Activated T-helper 9 cell treated with anti-CD3 and anti-CD28 coated beads, Interleukin-2, amount 50 U/mL, for 16 hours (primary cell): ENCODE measurements at places on chromosomes 1 and 21.

- no peak for DNase-seq
Measured at GRCh38 chr1:48817505-48818114, 40.9 kb upstream of the BEND5 start.

GRCh38 chr1:93990010-93990409 is 80.8 kb upstream of the GCLM start:
- DNase-seq = no peak

- DNase-seq = no peak
Measured at GRCh38 chr21:45006536-45007095, 66.8 kb downstream of the SLX9 start.

DNA sequence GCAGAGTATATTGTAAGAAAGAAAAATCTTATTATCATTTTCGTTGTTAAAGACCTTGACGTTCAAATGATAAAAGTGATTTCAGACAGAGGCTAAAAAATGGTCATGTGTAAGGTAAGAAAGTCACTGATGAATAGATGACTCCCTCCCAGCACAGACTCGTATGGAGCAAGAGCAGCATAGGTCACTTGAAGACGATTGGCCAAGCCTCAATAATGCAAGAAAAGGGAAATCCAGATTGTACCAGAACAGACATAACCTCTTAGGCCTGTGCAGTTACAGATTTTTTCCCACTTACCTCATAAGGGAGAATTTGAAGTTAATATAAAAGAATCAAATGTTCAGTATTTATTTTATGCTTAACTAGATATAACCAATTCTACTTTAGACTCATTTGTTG is 16.3 kb upstream of the OLFML2B start:
- DNase-seq = no peak

DNA sequence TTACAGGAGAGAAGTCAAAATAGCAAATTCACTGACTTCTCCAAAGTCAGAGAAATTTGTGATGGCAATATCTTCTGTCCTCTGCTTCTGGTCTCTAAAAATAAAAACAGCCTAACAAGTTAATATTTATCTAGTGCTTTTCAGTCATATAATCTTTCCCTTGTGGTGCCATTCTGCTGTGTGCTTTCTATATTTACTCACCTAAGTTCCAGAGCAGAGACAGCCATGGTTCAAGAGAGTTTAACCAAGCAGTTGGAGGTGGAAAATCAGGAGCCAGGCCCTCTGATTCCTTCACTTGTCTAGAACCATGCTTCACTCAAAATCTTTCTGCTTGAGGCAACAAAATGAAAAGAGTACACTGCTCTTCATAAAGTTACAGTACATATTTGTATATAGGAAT is 39.3 kb downstream of the BRINP2 start:
- no peak for DNase-seq

DNA sequence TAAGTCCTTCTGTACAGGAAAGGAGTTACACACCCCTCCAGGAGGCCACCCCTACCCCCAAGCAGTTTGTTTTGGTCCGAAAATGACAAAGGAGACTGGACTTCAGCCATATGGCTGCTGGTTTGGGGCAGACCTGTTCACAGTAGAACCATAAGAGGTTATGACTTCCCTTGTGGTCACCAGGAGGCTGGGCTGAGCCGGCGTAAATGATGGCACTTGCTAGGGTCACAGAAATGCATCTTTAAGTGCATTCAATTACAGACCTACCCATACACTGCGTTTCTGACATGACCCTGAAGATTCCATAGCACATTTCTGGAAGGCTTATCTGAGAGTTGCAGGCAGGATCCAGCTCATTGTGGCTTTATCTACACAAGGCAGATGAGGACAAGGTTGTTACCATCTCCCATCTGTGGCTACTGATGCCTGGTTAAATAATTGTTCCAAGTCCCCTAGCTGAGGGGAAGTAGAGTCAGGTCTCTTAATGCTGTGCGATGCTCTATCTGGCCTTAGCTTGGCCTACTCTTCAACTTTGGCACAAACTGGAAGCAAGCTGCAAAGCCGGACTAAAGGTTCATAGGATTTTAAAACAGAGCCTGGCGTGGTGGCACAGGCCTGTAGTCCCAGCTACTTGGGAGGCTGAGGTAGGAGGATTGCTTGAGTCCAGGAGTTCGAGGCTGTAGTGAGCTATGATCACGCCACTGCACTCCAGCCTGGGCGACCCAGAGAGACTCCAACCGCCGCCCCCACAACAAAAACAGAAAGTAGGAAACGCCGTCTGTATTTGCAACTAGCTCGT is 1.7 kb upstream of the TRIM67 start:
- DNase-seq = no peak

DNA sequence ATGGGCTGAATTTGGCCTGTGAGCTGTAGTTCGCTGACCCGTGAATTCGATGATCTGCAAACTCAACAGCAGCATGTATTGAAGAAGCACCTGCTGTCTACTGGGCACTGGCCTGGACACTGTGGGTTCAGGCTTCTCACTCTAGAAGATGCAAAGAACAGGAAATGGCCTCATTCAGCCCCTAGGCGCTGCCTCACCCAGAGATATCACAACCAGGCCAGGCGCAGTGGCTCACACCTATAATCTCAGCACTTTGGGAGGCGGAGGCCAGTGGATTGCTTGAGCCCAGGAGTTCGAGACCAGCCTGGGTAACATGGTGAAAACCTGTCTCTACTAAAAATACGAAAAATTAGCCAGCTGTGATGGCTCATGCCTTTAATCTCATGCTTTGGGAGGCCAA is 23.6 kb downstream of the MFAP2 start:
- DNase-seq = no peak

DNA sequence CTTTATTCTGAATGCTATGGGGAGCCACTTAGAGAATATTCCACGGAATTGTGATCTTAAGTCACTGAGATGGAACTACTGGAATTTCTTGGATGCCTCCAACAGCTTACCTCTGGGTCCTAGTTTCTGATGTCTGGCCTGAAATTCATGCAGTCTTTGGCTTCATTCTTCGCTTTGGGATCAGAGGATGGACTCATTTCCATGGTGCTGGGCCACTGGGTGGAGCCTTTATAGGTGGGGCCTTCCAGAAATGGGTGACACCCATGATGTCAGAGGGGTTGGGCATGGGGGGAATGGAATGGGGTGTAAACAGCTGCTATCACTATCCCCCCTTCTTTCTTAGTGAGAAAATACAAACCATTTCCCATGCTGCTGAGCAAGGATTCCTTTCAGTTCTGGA is 73.7 kb upstream of the FGGY start:
- no peak for DNase-seq

GRCh38 chr1:21317035-21317689 is 26.9 kb upstream of the ECE1 start:
- no peak for DNase-seq

GRCh38 chr21:44695641-44696040 is 1.3 kb upstream of the KRTAP10-12 start:
- no peak for DNase-seq

- no peak for DNase-seq
Measured at GRCh38 chr1:65896721-65897120, 104.0 kb downstream of the PDE4B start.

DNA sequence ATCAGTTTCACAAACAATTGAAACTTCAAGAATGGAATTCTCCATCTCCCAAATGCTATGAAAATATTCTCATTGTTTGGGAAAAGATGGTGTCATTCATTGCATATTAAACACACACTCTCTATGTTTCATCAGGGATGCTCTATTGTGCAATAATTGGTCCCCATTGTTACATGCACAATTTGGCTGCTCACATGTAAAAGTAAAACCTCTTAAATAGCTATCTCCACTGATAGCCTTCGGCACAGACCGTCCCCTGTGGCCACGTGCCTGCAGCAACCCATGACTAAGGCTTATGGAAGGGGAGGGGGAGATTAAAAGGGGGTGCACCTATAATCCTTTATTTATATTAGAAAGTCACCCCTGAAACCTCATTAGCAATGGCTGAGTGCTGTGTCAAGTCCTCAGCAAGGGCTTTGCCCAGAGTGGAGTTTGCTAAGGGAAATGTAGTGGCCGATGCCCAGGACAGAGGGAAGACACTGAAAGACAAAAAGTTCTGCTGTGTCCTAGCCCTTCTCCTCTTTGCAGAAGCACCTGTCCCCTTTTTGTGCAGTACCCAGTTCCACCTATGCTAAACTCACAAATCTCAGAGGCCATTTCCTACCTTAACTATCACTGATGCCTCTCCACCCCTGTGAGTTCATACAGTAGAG is 309.6 kb upstream of the ESRRG start:
- DNase-seq = no peak

- DNase-seq = no peak
Measured at GRCh38 chr1:214808845-214809460, 206.0 kb downstream of the CENPF start.

- no peak for DNase-seq
Measured at GRCh38 chr1:201758499-201759050, 70.4 kb upstream of the IPO9 start.
